ENCODE measurements at places on chromosomes 16 and 17.

DNA sequence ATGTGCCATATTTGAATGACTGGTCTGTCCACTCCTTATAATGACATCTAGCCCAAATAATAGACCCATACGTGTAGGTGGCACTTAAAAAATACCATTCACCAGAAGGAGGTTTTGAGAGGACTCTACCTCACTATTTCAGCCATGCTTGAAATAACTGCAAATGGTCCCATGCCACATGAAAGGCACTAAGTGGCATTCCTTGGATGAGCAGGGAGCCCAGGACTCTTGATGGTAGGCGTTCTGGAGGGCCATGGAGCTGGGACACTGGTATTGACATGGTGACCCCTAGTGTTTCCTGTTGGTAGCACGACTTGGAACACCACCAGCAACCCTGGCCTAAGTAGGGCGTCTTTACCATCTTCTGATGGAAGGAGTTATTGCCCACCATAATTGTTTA lies 148.7 kb upstream of the ZFHX3 start:
- peak; percentile 69 for DNase-seq

GRCh38 chr16:82192665-82193064 lies 22.6 kb upstream of the MPHOSPH6 start:
- peak; percentile 66 for DNase-seq

DNA sequence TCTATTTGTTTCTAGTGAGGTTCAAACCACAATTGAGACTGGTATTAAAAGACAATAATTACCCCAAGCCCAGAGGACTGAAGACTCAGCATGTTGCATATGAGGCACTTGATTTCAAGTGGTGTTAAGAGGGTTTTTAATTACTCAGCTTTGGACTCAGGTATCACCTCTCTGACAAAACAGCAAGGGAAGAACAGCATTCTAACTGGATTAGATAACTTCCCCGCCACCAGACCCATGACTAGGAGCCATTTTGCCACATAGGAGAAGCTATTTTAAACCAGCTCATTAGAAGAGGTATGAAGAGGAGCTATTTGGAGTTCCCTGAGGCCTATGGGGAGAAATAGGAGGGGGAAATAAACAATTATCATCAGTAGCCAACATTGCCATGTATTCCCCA lies 226.1 kb upstream of the TOX3 start:
- DNase-seq = no peak

GRCh38 chr17:14072881-14073280 lies 3.6 kb downstream of the COX10 start:
- no peak for DNase-seq

GRCh38 chr16:88487920-88488851 lies 35.1 kb downstream of the ZFPM1 start:
- no peak for DNase-seq

DNA sequence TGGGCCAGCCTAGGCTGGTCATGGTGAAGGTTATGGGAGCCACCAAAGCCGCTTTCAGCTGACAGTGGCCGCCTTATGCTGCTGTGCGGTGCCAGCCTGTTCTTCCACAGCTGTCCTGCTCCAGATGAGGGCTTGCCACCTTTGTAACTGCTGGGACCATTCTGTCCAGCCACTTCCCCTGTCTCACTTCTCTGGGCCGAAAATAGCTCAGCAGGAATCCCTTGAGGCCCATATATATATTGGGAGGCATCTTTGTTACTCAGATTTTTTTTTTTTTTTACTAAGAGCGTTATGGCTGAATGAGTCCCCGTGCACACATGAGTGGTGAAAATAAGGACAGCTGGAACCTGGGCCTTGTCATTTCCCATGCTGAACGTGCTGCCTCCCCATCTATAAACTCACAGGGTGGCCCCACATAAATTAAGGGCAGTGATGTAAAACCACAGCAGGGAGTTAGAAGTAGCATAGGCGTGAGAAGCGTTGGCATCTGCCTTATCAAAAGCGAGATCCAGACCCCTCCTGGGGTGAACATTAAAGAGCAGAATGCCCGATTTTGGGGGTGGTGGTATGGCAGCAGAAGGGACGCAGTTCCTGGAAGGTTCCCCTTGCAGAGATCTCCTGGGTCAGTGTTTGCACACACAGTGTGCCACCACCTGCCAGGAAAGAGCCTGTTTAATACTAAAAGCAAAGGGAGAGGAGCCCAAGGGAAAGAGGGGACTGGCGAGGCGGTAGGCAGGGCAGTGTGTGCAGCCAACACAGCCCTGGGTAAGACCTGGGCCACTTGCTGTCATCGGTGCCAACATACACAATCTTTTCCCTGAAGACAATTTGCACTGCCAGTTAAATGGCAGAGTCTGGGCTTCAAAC lies 57.8 kb downstream of the USP43 start:
- DNase-seq = no peak

GRCh38 chr16:69049146-69049545 lies 56.3 kb upstream of the HAS3 start:
- peak; percentile 80 for DNase-seq

DNA sequence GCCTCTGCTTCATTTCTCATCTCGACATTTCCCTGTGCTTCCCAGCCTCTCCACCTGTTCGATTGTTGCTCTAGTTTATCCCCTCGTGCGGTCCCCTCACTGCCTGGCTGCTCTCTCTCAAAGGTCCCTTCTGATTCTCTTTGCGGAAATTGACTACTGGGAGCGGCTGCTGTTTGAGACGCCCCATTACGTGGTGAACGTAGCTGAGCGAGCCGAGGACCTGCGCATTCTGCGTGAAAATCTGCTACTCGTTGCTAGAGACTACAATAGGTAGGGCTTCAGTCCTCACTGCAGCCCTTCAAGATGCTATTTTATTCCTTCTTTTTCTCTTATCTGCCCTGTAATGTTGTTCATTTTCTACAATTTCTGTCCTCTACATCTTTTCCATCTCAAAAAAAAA lies 39.4 kb downstream of the DNAH2 start:
- no peak for DNase-seq

GRCh38 chr17:27802033-27802432 lies 1.7 kb upstream of the NOS2 start:
- no peak for DNase-seq

GRCh38 chr16:77971306-77972061 lies 50.9 kb upstream of the CLEC3A start:
- peak; percentile 75 for DNase-seq

GRCh38 chr17:44901411-44901921 lies 2.2 kb upstream of the EFTUD2 start:
- DNase-seq = peak; percentile 64

- DNase-seq = no peak
Observed at GRCh38 chr17:2980904-2981246, 82.5 kb downstream of the OR1D5 start.

GRCh38 chr17:72407336-72407909 lies 286.6 kb downstream of the SOX9 start:
- peak; percentile 91 for DNase-seq

DNA sequence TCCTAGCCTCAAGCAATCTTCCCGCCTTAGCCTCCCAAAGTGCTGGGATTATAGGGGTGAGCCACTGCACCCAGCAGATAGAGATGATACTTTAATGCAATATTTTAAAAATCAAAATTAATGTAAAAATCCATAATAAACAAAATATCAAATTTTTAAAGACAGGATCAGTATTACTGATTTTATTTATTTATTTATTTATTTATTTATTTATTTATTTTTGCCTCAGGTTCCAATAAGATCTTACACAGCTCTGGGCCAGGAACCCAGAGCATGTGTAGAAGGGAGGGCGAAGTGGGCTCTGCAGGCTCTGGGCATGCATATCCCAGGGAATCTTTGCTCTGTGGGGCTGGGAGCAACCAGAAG lies 41.6 kb downstream of the FZD2 start:
- no peak for DNase-seq

GRCh38 chr16:49597796-49598195 lies 224.2 kb downstream of the C16orf78 start:
- no peak for DNase-seq

- no peak for DNase-seq
Observed at GRCh38 chr17:72386619-72387237, 265.9 kb downstream of the SOX9 start.

DNA sequence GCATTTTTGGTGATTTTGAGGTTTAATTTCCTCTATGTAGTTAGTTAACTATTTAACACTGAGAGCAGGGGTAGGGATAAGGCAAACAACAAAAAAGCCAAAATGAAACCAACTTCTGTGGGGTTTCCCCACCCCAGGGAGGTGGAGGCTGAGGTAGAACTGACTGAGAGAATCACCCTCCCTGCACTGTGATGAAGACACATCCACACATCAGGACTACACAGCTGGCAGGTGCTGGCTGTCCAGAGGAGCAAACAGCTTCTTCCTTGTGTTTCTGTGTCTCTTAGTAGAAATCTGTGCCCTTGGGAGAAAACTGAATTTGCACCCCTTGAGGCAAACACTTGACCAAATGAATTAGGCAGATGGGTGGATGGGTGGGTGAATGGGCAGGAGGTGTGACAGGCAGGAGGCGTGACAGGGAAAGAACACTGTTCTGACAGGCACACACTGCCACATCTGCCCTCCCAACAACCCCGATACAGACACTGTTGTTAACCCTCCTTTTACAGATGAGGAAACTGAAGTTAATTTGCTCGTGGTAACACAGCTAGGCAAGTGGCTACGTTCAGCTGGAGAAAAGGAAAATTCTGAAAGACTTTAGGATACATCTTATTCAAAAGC lies 62.9 kb upstream of the AMZ2 start:
- no peak for DNase-seq

- no peak for DNase-seq
Observed at GRCh38 chr17:74182041-74182723, 21.3 kb upstream of the RPL38 start.

GRCh38 chr16:27228621-27229501 lies 25.5 kb downstream of the KDM8 start:
- no peak for DNase-seq

DNA sequence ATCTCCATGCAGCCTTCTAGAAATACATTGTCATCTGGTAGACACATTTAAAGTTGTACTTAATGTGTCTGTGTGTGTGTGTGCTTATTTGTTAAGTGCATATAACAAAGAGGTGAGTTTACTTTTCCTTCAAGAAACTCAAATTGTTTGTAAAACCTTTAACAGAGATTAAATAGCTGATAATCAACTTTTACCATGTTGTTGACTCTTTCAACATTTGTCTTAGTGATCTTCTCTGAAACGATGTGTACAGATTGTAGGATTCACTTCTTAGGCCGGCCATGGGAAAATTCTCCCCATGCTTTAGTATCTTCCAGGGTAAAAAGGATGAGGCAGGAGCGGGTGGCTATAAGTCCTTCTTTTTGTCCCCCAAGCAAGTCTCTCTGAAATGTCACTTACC lies 292.9 kb upstream of the MAF start:
- DNase-seq = no peak

- no peak for DNase-seq
Observed at GRCh38 chr17:73603971-73604370, 40.3 kb downstream of the SDK2 start.

DNA sequence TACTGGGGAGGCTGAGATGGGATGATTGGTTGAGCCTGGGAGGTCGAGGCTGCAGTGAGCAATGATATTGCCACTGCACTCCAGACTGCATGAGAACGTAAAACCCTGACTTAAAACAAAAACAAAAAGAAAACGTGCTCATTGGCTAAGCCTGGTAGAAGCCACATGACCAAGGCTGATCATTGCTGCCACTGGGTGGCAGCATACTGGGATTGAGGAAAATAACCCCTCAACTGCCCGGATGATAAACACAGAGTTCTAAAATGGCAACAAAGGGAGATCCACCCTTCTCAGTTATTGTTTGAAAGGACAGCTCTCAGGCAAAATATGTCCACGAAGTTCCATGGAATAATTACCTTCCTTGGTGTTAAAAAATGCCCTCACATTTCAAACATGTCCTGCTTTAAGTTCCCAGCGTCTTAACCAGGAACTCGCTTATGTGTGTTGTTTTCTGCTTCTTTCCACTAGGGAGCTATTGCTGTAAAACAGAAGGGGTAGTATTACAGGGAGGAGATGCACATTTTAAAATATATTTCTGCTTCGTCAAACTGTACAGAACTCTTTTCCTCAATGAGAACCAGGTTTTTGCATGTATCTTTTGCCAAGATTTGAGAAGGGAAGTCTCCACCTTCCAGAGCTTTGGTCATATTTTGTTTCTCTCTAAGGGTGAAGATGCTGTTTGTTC lies 675.3 kb downstream of the MAF start:
- no peak for DNase-seq
